ENCODE measurements at places on chromosomes 6 and 20.

- no peak for DNase-seq
Observed at GRCh38 chr20:45407067-45407745, 883 bp upstream of the DBNDD2 start.

DNA sequence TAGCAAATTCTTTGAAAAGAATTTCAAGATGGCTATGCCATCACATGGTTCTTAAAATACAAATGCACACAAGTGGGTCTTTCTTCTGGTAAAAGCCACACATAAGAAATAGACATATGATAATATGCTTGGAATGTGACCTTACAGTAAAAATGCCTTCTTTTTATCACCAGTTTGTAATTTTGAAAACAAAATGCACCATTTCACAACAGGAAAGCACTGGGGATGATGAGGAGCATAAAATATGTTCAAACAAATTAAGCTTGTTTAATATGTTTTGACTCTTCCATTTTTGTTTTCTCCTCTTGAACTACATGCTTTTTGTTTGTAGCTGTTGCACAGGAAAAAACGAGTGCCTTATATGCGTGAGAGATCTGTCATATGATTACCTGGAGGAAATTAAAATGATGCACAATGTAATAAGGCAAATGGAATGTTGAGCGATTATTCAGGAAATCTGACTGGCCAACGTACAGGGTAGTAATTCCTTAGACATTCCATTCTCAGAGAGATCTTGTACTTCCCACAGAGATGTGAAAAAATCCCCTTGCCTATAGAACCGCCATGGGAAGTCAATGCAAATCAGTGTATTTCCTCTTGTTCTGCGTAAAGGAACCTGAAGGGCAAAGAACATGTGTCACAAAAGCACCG lies 911.6 kb downstream of the TFAP2A start:
- no peak for DNase-seq

GRCh38 chr6:101290346-101290745 lies 103.2 kb upstream of the GRIK2 start:
- DNase-seq: no peak

DNA sequence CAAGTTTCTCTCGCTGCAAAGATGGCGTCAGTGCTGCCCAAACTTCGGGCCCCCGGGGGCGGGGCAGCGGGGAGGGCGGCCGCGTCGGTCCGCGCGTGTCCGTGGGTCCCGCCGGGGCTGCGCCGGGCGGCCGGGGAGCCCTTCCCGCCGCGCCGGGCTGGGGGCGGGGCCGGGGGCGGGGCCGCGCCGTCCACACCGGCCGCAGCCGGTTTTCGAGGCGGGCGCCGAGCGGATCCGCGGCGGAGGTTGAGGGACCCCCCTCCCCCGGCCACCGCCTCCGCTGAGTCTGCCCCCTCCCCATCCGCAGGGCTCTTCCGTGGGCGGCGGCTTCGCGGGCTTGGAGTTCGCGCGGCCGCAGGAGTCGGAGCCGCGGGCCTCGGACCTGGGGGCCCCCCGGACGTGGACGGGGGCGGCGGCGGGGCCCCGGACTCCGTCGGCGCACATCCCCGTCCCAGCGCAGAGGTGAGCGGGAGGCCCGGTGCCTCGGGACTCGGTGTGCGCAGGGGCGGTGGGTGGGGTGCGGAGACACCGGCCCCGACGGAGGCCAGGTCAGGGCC lies 572 bp downstream of the SLC2A4RG start:
- DNase-seq: no peak

- no peak for DNase-seq
Observed at GRCh38 chr20:13147071-13147963, 73.8 kb upstream of the ISM1 start.

DNA sequence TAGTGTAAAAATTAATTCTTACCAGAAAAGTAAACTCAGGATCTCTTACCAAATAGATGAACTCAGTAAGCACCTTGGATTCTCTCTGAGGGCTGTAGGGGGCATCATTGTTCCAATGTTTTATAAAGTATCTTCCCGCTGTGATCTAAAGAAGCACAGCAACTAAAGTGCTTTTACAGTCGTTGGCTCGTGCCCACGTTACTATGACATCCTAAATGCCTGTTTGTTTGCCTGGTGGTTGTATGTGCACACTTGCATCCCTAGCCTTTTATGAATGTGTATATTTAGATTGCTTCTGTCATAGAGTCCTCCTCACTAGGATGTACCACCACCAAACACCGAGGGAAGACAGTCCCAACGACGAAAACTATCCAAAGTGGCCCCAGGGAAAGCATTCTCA lies 34.5 kb downstream of the SLX4IP start:
- no peak for DNase-seq

- no peak for DNase-seq
Observed at GRCh38 chr6:65113581-65113980, 593.4 kb downstream of the EYS start.

GRCh38 chr6:116136373-116136772 lies 10.4 kb upstream of the COL10A1 start:
- no peak for DNase-seq

- DNase-seq: no peak
Observed at GRCh38 chr20:45921337-45922189, 9.6 kb upstream of the PLTP start.

GRCh38 chr6:53154794-53155193 lies 6.2 kb upstream of the GCM1 start:
- no peak for DNase-seq

DNA sequence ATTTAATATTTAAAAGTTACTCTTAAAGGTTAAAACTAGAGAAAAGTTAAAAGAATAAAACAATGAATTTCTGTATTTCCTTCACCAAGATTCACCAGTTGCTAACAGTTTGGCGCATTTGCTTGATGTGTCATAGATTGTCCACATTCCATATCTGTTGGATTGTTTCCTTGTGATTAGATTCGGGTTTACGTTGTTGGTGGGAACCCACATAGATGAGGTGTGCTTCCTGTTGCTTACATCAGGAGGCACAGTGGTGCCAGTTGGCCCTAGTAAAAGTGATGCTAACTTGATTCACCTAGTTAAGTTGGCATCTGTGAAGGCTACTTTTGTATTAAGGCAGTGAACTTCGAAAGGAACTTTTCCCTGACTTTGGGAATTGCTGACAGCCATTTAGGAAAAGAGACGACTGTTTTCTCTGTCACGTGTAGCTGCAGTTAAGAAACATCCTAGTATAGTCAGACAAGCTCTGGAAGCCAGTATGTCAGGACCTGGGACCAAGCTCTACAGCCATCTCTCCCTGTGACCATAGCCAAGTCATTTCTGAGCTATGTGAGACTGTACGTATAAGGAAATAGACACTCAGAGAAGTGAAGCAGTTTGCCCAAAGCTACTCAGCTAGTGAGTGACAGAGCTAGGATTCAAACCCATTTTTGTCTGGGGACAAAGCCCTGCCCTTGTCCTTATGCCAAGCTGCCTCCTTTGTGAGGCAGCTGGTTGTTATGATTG lies 49.0 kb downstream of the PPARD start:
- DNase-seq: no peak

DNA sequence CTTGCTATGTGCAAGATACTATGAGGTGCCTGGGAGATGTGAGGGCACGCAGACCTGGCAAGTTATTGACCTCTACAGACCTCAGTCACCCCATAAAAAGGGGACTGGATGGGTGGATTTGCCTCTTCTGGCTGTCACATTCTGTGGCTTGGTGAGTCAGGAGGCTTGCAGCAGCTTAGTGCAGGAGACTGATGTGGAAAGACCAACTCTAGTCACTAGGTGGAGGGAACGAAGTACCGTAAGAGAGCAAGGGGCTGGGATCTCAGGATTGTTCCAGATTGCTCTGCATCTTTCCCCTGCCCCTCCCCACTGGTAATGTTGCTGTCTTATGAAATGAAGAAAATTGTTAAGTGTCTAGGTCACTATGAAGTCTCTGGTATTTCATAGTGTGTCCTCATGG lies 3.3 kb downstream of the MAPRE1 start:
- DNase-seq: no peak

DNA sequence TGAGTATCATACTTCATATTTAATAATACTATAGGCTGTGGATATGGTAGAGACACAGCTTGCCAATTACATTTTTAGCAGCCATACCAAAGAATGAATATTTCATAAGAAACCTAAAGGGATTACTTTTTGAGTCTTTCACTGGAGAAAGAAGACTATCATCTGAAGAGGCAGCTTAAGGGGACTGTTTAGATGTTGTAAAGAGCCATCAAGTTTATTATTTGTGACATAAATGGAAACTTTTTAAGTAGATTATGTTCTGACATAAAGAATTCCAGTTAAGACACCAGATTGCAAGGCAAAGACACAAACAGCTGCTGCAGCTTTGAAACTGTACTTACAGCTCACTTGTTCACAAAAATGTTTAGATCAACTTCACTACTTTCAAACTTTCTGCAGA lies 429.4 kb downstream of the TFAP2A start:
- DNase-seq: no peak

DNA sequence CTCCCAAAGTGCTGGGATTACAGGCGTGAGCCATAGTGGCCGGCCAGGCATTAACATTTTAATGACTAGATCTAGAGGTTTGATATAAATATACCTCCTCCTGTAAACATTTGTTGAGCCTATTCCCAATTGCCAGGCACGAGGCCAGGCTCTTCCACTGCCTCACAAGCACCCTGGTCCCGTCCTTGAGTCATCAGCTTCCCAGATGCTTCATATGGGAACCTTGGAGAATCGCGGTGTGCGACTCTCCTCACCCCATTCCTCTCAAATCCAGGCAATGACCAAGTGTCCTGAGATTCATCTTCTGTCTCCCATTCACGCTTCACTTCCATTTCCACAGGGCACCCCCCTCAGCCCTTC lies 35.9 kb upstream of the PIM1 start:
- DNase-seq: no peak

DNA sequence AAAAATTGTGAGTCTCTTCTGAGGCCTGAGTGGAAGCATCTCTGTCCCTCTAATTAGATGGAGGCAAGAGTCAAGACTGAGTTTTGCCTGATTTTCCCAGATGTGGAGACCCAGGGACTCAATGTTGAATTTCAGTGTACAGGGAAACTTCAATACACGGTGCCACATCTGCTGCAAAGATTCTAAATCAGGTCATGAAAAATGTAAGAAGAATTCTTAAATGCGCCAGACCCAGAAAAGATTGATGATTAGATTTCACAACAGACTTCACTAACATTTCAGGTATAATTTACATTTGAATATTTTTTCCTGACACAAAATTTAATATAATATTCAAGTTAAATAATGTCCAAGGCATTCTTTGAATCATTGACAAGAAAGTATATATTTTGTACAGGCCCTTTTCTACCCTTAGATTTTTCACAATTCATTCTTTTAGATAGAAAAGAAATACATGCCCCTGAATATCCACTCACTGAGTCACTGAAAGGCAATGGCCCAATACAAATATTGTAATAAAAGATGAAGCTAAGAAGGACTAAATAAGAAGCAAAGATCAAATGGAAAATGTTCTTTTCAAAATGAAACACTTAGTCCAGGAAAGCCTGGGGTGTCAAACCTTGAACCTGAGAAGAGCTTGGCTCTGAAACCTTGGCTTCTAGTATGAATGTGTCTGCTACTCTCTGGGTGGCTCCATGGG lies 18.2 kb upstream of the HDGFL1 start:
- no peak for DNase-seq

DNA sequence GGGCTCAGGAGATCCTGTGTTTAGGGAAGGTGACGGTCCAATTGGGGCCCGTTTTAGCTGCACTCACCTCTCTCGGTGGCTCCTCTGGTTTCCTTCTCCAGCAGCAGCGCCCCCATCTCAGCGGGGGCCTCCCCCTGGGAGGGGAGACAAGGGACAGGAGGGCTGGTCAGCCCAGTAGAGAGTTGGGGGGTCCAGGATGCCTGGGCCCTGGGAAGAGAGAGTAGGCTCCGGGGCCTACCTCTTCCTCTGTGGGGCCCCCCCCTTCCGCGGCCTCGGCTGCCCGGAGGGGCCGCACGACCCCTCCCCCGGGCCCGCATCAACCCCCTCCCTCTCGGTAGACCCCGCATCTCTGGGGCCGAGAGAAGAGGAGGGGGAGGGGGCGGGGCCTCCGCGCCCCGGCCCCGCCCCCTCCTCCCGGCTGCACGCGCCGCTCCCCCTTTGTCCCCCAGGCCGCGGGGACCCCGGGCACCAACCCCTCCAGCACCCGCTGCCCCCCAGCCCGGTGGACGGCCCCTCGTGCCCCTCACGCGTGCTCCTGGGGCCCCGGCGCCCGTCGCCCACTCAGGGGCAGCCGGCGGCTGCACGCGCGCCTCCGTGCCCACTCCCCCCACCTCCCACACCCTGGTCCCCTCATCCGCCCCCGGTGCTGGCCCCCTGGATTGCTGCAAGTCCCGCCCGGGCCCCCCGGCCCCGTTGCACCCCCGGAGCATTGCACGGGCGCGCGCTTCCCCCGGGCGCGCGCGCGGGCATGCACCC lies 464 bp downstream of the EHMT2 start:
- no peak for DNase-seq

DNA sequence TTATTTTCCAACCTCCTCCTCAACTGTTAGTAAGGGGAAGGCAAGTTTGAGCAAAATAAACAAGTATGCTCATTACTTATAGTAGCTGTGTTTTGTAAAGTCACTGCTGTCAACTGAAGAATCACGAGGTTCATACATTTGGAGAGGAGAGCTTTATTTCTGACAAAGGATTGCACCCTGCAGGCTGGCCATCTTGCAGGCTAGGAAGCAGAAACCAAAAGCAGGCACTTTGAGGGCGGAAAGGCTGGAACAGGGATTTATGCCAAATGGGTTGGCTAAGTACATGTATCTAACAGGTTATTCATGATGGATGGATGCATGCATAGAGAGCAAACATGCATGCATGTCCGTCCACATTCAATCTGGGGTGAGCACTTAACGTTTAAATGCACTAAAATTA lies 46.7 kb downstream of the PSMB1 start:
- no peak for DNase-seq

DNA sequence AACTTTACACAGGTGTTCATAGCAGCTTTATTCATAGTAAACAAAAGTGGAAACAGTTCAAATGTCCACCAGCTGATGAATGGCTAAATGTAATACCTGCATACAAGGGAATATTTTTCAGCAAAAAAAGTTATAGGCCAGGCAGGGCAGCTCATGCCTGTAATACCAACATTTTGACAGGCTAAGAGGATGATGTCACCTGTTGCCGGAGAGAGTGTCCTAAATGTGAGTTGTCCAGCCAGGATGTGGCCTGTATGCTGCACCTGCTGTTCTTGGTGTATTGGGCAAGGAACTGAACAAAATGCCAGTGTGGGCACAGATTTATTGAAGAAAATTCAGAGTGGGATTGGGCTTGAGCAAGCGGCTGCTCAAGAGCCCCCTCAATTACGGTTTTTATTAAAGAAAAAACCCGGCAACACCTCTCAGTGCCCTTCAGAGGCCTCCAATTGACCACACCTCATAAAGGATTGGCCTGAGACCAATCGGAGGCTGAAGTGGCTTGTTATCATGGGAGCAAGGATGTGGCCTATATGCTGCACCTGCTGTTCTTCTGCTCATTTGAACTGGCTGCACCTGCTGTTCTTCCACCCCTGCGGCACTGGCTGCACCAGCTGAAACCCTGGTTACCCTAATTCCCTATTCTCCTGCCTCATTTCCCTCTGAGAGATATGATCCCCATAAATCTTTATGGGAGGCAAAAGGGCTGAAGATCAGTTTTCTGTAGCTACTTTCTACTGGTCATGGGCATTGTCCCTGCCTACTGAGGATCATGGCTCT lies 164.3 kb upstream of the PROKR2 start:
- no peak for DNase-seq
